ENCODE measurements at places on chromosomes 5 and 9. TPM values are rescaled to one million over a fixed set of nuclear protein-coding genes. Genes with fewer than 3 reads are reported as not detected.

SH2D3C gene
- polyA plus RNA-seq: 32.2 TPM

SLC34A3 gene
- polyA plus RNA-seq: not detected

BTNL8 gene
- 0.42 TPM for polyA plus RNA-seq

FOXD4 gene
- polyA plus RNA-seq: not detected

EXOSC2 gene
- 33.7 TPM for polyA plus RNA-seq

FAM78A gene
- polyA plus RNA-seq: 3.5 TPM

DNAJC25 gene
- 2.3 TPM for polyA plus RNA-seq

SMIM27 gene
- polyA plus RNA-seq: 44.9 TPM

TEK gene
- 3.3 TPM for polyA plus RNA-seq

SLC6A18 gene
- polyA plus RNA-seq: not detected

SPOCK1 gene
- polyA plus RNA-seq: 134 TPM

FOXI1 gene
- polyA plus RNA-seq: 1.3 TPM

HARS2 gene
- 15.0 TPM for polyA plus RNA-seq

FOXD4L4 gene
- not detected for polyA plus RNA-seq

CD180 gene
- polyA plus RNA-seq: 0.19 TPM

PPP2CA gene
- polyA plus RNA-seq: 112 TPM

GFRA3 gene
- 2.0 TPM for polyA plus RNA-seq

KIF27 gene
- 1.9 TPM for polyA plus RNA-seq

RNF145 gene
- polyA plus RNA-seq: 33.5 TPM

LAMC3 gene
- polyA plus RNA-seq: 11.2 TPM

HRCT1 gene
- 4.0 TPM for polyA plus RNA-seq

CER1 gene
- polyA plus RNA-seq: 4.1 TPM

DNAH5 gene
- polyA plus RNA-seq: 0.41 TPM

CTXN3 gene
- 3.0 TPM for polyA plus RNA-seq

IFNA13 gene
- polyA plus RNA-seq: not detected

CARTPT gene
- polyA plus RNA-seq: 7.9 TPM

FBXO38 gene
- polyA plus RNA-seq: 22.5 TPM

PPP3R2 gene
- not detected for polyA plus RNA-seq

SSBP2 gene
- polyA plus RNA-seq: 50.5 TPM

HK3 gene
- 0.17 TPM for polyA plus RNA-seq

PHYKPL gene
- 8.0 TPM for polyA plus RNA-seq

ZNF454 gene
- 3.4 TPM for polyA plus RNA-seq

C7 gene
- 3.6 TPM for polyA plus RNA-seq

SLC34A1 gene
- polyA plus RNA-seq: not detected

SLC46A2 gene
- not detected for polyA plus RNA-seq

ARID3C gene
- polyA plus RNA-seq: not detected

PPIC gene
- 2.9 TPM for polyA plus RNA-seq

WNK2 gene
- polyA plus RNA-seq: 70.2 TPM

Data from brain (organoid and tissue), 16 donors.